Cortex of kidney (tissue), 1 donor: ENCODE measurements at places on chromosomes 2 and 18.

DNA sequence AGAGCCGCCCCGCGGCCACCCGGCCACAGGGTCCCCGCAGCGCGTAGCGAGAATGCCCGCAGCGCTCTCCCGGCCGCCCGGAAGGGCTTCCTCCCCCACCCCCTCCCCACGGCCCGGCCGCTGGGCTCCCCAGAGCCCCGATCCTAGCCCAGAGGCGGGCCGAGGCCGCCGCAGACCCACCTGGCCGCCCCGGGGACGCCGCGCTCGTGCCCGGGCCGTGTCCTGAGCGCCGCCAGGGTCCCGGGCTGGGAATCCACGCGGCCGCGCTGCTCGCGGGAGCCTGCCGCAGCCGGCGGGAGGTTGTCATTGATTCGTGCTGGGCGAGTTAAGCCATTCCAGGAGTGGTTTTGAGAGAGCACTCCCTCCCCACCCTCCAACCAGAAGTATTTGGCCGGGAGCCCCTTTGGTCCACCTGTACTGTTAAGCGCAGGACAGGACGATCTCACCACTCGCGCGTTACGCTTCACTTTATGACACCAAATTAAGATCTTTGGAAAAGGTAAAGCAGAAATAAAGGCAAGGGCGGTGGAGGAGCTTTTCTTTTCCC, 206.4 kb upstream of the SMAD2 start:
- no peak for DNase-seq

- no peak for DNase-seq
Measured at GRCh38 chr2:26682155-26682554, 10.4 kb upstream of the KCNK3 start.

DNA sequence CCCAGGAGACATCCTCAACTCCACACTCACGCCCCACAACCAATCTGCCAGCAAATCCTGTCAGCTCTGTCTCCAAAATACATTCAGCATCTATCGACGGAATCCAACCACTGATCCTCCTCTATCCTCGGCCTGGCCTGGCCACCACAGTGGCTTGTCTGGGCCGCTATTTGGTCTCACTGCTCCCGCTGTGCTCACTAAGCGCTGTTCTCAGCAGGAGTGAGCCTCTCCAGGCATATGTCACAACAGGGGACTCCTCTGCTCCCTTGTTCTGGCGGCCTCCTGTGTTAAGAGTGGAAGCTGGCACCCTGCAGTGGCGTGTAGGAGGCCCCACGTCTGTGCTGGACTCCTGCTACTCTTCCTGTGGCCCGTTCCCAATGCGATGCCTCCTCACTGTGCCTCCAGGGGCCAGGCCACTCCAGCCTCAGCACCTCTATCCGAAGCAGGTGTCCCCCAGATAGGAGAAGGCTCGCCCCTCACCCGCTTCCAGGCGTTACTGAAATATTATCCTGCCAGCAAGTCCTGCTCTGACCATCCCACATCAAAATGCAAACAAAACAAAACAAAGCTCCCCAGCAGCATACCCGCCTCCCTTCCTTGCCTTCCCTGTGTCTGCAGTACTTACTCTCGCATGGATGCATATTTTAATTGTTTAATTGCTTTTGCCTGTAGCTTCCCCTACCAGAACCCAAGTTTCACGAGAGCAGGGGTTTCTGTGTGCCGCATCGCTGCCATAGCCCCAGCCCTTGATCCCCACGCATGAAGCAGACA, 39.9 kb downstream of the CENPO start:
- DNase-seq = no peak

DNA sequence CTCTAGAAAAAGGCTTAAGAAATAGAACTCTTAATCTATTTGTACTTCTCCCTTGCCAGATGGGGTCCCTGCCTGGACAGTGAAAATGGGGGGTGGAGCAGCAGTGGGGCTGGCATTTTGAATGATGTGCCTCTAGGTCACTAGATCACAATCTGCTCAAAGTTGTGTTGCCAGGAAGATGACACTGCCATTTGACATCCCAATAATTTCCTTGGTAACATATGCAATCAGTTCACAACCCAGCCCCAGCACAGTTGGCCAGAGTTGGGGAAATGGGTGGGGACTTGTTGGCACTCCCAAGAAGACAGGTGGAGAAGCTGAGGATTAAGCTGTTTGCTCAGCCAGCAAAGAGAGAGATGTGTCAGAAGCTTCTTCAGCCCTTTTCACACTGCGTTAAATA, 558.3 kb upstream of the KLHL29 start:
- DNase-seq = no peak

- DNase-seq = no peak
Measured at GRCh38 chr2:240567872-240568677, at the start of gene RNPEPL1. Gene RNPEPL1, plus strand, starts transcription at chr2:240568484. Its CDS starts 103 bp downstream, at chr2:240568587.

GRCh38 chr2:157631861-157632260, 3.2 kb upstream of the ACVR1C start:
- DNase-seq = no peak
